GM12865 (cell line): ENCODE measurements at places on chromosomes 2 and 18.

- peak; percentile 24 for DNase-seq
Measured at GRCh38 chr2:71299507-71299906, 32.1 kb upstream of the ZNF638 start.

DNA sequence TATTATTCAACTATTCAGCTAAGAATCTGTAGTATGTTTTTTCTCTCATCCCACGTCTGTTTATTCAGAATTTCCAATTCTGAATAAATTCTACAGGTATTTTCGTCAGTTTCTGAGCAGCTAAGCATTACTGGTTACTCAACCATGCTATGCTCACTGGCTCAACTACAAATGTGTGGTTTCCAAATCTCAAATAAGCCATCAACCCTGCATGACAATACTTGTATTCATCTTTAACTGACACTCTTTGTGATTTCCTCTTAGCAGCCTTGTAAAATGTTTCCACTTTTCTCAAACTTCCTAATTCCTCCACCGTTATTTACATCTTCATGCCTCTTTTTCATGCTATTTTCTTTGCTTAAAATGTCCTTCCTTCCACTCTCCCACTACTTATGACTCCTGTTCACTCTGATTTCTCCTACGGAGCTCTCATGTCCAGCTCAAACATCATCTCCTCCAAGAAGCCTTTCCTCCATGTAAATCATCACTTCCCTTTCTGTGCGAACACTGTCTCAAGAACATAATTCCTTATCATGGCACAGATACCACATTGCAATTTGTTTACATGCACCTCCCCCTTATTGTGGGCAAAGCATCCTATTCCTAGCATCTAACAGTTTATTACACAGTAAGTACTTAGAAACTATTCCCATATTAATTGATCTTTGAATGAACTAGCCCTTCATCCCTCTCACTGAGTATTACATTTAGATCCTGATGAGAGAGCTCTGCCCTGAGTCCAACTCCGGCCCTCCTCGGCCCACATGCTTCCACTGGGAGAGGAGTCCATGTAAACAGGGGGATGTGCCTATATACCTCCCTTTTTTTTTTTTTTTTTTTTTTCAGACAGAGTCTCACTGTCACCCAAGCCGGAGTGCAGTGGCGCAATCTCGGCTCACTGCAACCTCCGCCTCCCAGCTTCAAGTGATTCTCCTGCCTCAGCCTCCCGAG is 10.5 kb downstream of the CCDC88A start:
- DNase-seq = no peak

GRCh38 chr2:216486271-216486670 is 12.4 kb upstream of the RPL37A start:
- DNase-seq = no peak

DNA sequence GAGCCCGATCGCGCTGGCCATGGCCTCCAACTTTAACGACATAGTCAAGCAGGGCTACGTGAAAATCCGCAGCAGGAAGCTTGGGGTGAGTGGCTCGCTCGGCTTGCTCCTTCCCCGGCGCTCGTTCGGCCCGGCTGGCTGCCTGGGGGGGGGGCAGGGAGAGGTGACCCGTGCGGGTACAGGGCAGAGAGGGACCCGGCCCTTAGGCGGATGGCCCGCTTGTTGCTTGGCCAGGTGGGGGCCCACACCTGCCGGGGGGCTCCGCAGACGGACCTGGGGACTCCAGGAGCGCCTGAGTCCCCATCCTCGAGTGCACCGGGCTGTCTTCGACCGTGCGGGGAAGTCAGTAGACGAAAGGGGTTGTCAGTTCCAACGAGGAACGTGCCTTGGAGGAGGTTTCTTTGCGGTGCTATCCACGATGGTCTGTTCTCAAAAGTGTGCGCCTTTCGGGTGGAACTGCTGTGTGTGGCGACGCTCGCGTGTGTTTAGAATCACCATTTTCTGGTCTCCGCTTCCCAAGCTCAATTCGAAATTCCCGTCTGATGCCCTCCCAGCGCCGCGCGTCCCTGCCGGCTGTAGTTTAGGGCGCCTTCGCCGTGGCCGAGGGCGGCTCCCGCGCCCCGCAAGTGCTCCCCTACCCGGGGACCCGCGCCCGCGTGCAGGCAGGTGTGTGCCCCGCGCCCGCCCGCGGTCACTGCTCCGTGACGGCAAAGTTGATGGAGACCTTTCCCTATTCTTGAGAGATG is 711 bp downstream of the DOK6 start:
- DNase-seq = no peak

- no peak for DNase-seq
Measured at GRCh38 chr2:207501802-207502576, 27.8 kb upstream of the CREB1 start.

- no peak for DNase-seq
Measured at GRCh38 chr2:46815121-46815802, 100.3 kb downstream of the MCFD2 start.

GRCh38 chr18:45712061-45712460 is 11.9 kb upstream of the SLC14A1 start:
- no peak for DNase-seq

DNA sequence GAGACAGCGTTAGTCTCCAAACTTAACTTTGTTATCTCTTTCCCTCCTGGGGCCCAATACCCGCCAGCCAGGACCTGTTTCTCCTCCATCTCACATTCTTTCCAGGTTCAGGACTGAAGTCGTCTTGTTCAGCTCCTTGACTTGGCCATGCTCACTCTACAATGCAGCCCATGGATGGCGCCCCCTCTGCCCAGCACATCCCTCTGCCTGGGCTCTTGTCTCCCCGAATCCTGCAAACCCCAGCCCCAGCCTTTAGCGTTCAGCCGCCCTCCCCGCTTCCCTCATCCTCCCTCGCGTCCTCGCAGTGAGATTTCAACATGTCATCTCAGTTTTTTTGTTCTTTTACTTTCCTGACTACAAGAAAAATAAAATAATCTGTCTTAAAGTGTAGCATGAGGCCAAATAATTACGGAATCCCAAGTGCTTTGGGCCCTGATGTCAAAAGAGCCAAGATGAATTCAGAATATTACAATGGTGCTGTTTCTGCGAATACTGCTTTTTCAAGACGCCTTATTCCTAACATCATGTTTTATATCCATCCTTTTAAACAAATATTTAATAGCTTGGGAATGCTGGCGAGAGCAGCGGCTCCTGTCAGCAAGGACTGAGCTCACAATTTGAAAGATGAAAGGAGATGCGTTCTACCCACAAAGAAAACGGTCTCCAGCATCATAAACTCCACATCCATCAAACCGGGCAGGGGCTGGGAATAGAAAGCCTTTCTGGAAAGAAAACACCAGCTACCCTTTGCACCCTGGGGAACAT is 1.0 kb downstream of the FAM178B start:
- no peak for DNase-seq

DNA sequence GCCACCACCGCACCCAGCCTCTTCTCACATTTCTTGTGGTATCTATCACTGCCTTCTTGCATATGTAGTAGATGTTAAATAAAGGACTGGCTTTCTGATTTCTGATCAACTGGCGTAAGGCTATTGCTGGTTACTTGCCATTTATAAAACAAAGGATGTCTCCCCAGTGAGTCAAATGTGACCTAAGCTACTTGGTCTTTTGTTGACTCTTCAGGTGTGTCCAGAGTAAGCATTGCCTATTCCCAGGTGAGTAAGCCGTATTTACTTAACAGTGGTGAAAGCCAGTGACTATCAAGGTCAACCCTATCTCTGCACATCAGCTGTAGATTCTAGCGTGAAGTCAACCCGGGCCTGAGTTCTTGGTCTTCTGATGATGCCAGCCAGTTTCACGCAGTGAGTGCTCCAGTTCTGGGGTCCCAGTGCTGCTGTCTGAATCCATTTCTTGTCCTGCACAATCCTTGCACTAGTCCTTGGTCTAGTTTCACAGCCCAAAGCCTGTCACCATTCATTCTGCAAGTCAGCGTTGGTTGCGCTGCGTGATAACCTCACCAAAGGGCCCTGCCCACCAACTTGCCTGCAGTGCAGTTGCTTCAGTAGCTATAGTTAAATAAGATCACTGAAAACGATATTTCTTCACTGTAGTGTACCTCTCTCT is 120.2 kb downstream of the GBX2 start:
- DNase-seq = no peak

DNA sequence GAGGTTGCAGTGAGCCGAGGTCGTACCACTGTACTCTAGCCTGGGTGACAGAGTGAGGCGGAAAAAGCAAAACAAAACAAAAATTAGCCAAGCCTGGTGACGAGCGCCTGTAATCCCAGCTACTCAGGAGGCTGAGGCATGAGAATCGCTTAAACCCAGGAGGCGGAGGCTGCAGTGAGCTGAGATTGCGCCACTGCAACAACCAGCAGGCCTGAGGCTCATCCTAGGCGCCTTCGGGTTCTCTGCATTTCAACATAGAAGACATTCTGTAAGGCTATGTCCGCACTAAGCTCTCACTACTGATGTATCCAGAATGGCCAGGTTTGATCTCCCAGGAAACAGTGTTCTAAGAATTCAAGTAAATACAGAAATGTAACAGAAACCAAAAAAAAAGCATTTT is 23.5 kb downstream of the PTPN2 start:
- DNase-seq = no peak

DNA sequence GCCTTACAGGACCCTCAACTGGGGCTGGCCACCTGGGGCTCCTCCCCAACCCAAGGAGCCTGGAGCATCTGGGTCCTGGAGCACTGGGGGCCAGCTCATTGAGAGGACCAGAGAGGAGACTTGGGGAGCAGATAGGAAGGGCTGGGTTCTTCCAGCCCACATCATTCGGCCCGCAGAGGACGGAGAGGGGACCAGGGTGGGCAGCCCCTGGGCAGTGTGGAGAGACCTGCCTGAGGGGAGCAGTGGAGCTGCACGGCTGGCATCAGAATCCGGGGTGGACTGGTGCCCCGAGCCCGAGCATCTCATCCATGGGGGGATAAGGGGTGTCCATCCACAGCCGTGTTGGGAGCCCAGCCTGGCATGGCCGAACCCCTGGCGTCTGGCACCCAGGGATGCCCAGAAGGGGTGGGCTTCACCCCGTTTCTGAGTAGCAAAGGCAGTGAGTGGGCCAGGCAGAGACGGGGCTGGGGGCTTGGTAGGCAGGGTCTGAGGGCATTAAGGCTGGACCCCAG is 11.3 kb downstream of the GPC1 start:
- no peak for DNase-seq

DNA sequence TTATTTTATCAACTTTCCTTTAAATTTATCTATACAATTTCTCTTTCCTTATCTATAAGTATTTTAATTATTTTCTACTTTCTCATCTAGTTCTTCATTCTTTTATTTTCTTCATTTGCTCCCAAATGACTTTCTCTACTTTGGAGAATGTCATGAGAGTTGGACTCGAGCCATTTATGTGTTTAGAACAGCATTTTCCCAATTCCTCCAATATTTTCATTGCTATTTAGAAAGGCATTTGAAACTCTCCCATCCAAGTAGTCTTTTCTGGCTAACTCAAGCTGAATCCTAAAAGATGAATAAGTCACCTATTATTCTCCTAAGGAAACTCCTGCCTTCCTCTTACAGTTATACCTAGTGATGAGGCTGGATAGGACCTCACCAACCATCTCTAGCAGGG is 15.8 kb upstream of the FEZ2 start:
- DNase-seq = no peak

GRCh38 chr2:118095610-118096009 is 7.3 kb downstream of the INSIG2 start:
- no peak for DNase-seq

- DNase-seq = no peak
Measured at GRCh38 chr2:173690349-173690748, 274.8 kb downstream of the SP3 start.

GRCh38 chr2:66457545-66457944 is 22.6 kb downstream of the MEIS1 start:
- no peak for DNase-seq

GRCh38 chr2:167048829-167049228 is 160.5 kb downstream of the XIRP2 start:
- no peak for DNase-seq

- no peak for DNase-seq
Measured at GRCh38 chr2:143807192-143807591, 678.0 kb downstream of the ARHGAP15 start.

- no peak for DNase-seq
Measured at GRCh38 chr2:76178610-76179009, 467.9 kb upstream of the GCFC2 start.

DNA sequence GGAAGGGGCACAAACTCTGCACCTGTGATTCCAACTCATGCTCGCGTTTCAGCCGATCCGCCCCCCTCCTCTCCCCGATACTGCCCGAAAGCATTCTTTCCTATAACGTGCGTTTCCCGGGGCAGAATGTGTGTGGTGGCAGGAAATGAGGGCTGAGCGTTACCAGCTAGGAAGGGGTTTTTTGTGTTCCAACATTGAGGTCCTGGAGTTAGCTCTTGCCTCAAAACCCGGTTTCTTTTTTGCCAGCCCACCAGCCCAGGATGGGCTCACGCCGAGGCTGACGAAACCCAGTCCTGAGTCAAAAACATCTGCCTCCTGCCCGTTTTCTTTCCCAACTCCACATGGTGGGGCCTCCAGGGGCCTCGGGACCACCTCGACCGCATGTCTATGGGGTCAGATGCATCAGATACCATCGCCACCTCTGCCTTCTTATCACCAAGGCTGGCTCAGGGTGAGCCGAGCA is 113.7 kb upstream of the COPS8 start:
- no peak for DNase-seq

- DNase-seq = no peak
Measured at GRCh38 chr2:212547716-212548454, 9.3 kb upstream of the ERBB4 start.

GRCh38 chr2:67879586-67880290 is 183.1 kb downstream of the C1D start:
- DNase-seq = no peak

DNA sequence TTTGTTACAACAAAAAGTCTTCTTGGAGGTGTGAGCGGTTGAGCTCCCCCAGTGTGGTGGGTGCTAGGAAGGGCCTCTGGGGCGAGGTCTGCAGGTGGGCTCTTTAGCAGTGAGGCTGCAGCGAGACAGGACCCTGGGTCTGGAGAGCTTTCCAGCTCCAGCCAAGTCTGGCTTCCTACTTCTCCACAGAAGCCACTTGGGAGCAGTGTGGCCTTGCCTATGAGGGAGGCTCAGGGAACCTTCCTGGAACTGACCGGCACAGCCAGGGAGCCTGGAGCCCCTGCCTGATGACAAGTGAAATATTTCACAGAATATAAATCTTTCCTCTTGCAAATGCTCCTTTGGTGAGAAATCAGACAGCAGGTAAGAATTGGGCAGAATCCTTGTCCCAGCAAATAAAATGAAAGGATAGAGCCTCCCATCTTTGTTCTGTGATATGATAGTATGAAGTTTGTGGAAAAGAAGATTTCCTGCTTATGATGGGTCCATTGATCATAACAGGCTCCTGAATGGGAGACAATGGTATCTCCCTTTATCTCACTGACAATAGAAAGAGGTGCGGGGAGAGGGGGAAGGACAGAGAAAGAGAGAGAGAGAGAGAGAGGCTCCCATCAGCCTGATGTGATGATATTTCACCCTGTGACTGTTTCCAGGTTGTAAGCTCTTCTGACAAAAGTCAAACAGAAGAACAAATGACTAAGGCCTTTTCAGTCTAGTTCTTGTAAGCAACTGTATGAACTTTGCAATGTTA is 289.8 kb upstream of the SPRED2 start:
- no peak for DNase-seq
